ENCODE measurements at places on chromosomes 12 and 14. TPM values are rescaled to one million over a fixed set of nuclear protein-coding genes. Genes with fewer than 3 reads are reported as not detected.

Gene CEBPE
- 0.13 TPM for polyA plus RNA-seq

Gene MYF6
- polyA plus RNA-seq, result 0.15 TPM

Gene CLEC1B
- 1.3 TPM for polyA plus RNA-seq

Gene NPAS3
- 10.9 TPM for polyA plus RNA-seq

Gene SDR9C7
- 0.23 TPM for polyA plus RNA-seq

Gene RIN3
- polyA plus RNA-seq, result 7.7 TPM

Gene AQP2
- polyA plus RNA-seq, result 265 TPM

Gene FOXN4
- 1.5 TPM for polyA plus RNA-seq

Gene PLD4
- polyA plus RNA-seq, result 1.7 TPM

GRCh38 chr12:1834186-1834925 lies 14.0 kb downstream of the LRTM2 start:
- DNase-seq, result no peak

DNA sequence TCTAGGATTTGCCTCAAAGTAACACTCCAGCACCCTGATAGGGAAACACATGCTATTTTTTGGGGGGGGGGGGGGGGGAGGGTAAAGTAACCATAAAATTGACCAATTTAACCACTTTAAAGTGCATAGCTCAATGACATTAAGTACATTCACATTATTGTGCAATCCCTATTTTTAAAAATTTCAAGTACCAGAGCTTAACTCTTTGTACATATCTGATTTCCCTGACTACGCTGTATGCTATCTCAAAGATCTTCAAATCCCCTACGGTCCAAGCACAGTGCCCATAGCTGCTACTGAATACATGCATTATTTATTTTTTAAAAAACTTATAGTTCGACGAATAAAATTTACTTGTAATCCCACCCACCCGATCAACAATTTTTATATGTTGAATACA lies 63.0 kb downstream of the BCL2L14 start:
- DNase-seq, result no peak

- no peak for DNase-seq
Observed at GRCh38 chr14:61455351-61455750, 134.0 kb downstream of the PRKCH start.

DNA sequence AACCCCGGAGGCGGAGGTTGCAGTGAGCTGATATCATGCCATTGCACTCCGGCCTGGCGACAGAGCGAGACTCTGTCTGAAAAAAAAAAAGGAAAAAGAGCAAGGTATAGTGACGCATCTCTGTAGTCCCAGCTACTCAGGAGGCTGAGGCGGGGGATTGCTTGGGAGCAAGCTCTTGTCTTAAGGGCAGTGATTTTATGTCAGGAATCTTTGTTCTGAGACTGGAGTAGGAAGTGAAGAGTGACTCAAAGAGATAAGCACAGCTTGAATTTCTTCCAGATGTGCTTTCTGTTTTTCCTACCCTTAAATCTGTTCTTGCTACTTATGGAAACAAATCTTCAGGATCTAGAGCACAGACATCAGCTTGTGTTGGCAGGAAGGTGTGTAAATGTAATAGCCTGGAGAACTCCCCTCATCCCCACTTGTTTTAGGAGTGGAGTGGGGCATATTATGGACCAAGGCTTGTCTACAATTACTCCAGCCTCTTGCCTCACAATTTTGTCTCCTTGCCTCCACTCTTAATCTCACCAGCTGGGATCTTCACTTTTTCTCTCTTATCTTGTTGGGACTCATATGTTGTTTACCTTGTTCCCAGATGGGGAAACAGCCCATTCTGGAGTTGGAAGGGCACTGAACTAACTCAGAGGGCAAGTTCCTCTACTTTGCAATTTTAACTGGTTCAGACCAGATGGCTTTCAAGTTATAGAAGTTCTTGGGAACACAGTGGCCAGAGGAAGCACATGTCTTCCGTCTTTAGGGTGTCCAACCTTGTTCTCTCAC lies 7.5 kb downstream of the TMED2 start:
- no peak for DNase-seq

DNA sequence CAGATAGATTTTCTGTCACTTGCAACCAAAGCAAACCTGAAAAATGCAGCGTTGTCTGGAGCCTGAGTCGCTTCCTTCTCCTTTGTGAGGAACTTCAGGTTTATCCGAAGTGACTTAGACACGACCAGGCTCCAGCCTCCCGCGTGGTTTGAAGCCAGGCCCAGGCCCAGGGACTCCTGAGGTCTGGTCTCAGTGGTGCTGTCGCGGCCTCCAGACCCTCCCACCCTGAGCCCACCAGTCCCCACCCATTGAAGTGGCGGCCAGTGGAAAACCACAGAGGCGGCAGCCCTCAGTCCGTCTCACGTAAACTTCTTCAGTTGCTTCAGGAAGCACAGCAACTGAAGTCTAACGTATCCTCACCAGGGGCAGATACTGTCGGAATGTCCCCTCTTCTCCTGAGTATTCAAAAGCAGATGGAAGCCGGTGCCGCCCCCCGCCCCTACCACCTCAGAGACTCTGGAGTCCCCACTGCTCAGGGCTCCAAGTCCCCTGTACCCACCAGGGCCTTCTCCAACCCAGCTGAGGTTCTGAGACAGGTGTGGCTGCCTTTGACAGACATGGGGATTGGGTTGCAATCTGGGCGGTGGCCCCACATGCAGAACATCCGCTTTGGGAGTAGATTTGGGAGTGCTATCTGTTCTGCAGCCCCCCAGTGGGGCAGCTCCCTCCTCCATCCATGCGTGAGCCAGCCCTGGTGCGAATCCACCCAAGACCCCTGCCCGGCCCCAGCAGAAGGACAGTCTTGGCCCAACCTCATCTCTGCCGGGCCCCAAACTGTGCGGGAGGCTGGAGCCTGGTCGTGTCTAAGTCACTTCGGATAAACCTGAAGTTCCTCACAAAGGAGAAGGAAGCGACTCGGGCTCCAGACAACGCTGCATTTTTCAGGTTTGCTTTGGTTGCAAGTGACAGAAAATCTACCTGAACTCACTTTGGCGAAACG lies 26.6 kb upstream of the GALNT9 start:
- DNase-seq, result no peak

DNA sequence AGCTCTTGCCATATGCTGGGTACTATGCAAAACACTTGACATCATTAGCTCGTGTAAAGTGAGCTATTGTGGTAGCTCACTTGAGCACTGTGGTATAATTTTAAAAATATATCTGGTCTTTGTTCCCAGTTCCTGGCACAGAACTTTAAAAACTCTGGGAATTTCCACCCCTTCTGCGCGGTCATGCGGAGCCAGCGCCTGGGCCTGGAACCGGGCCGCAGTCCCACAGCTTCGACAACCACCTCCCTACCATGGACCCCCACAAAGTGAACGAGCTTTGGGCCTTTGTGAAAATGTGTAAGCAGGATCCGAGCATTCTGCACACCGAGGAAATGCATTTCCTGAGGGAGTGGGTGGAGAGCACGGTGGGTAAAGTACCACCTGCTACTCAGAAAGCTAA lies 123.1 kb downstream of the NUAK1 start:
- no peak for DNase-seq

DNA sequence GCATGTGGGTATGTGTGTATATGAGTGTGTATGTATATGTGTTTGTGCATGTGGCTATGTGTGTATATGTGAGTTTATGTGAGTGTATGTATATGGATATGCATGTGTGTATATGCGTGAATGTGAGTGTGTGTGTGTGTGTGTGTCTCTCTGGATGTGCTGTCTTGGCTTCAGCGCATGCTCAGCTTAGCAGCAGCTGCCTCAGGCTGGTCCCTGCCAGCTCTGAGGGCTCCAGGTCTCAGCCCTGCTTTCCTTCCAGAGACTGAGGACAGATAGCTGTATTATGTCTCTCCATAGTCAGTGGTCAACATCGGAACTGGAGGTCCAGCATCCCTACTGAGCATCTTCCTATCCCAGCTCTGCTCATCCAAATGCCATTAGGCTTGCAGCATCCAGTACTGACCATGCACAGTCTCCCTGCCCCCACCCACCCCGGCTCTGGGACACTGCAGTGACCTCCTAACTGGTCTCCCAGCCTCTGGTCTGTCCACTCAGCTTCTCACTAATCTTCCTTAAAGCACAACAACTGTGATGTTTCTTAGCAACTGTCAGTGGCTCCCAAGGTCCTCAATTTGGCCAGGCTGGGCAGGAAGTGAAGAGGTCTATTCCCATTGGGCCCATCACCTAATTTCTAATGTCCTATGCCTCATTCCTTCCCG lies 22.8 kb downstream of the FAIM2 start:
- no peak for DNase-seq

DNA sequence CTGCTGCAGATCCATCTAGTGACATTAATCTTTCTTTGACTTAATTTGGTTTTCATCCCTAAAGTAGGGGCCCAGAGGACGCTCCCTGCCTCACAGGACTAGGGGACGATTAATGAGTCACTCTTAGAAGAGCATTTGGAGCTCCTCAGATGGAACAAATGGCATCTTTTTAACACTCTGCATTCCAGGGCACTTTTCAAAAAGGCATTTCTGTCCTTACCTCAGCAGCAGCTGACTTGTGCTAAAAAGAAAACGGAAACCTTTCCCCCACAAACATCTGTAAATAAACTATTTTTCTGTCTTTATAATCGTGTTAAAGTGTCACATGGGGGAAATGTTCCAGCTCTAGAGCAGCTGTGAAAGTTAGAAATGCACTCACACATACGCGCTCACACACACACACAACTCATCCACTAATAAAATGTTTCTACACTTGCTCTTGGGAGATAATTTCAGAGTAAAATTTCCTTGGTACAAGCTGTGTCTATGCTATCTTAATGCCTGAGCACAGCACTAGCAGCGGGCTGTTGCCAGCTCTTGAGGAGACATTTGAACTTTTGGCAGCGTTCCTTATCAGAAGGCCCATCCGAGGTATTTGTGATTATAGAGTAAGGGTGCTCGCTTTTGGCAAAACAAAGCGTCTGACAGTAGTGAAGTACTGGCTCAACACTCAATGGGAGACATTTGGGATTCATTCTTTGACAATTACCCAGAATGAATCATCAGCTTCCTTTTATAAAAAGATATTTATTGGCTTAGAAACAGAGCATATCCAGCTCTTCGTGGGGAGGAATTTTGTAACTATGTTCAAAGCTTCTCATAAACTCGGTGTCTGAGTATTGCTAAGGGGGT lies 141.3 kb downstream of the PLXNC1 start:
- no peak for DNase-seq

DNA sequence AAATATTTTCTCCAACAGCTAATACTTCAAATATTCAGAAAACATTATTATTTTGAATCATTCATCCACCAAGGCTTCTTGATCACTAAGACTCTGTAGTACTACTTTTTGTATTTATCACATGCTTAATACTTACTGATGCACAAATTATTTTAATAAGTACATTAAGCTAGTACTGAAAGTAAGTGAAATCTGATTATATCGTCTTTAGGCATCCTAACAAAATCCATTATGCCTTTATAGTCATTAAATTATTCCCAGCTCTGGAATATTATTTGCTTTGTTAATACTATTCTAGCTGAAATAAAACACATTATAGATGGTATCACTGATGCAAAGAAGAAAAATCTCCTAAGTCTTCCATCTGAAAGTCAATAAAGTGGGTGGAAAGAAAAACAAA lies 75.1 kb upstream of the TTC7B start:
- DNase-seq, result no peak

DNA sequence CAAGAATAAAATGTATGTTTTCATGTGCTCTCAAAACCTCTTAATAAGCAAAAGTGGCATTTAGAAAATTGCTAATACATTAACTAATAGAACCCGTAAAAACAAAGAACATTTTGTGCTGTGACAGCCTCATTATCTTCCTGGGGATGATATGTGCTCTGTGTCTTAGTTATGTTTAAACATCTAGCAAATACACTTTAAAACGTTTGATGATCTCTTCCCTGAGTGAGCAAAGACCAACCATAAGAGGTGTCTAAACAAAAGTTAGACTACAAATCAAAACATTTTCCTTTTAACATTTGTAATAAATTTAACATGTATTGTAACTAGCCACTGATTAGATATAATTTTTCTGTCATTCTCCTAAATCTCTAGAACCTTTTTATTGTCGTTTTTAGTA lies 95.8 kb downstream of the SOX5 start:
- DNase-seq, result no peak

GRCh38 chr12:117085318-117085947 lies 13.8 kb downstream of the TESC start:
- DNase-seq, result no peak

GRCh38 chr12:54373649-54374561 lies 9.6 kb upstream of the GPR84 start:
- DNase-seq, result no peak

DNA sequence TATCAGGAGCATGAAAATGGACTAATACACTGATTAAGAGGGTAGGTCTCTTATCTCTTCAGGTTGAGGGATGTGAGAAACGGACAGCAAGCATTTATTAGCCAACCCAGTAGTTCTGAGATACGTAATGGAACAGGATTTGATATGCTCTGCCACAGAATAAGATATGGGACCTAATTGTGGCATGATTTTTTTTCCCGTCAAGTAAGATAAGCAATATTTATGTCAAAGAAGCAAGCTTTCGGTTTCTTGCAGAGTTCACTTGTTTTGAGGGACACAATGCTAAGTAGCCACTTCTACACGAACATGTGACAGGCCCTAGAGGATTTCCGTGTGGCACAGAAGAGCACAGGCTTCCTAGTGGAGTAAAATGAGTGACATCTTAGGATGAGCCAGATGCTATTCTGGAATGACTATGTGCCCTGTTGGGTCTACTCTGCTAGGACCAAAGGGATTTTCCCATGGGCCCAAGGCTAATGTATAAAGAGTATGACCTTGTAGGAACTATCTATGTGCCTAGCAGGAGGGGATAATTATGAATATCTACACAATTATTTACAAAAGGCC lies 57.9 kb downstream of the SLC38A1 start:
- no peak for DNase-seq

DNA sequence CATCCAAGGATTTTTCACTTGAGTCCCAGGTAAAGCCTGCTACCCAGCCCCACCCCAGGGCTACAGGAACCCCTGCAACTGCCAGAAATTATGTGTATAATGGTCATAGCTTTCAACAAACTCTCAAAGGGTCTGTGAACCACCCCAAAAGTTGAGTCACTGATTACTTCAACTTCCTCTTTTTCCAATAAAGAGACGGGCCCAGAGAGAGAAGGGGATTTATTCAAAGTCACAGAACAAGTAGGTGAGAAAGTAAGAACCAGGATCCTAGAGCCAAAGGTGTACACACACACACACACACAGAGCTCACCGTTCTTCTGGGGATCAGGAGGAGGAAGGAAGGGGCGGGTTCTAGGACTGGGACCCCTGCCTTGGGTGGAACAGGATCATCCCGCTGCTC lies 4.8 kb upstream of the ITPK1 start:
- no peak for DNase-seq

DNA sequence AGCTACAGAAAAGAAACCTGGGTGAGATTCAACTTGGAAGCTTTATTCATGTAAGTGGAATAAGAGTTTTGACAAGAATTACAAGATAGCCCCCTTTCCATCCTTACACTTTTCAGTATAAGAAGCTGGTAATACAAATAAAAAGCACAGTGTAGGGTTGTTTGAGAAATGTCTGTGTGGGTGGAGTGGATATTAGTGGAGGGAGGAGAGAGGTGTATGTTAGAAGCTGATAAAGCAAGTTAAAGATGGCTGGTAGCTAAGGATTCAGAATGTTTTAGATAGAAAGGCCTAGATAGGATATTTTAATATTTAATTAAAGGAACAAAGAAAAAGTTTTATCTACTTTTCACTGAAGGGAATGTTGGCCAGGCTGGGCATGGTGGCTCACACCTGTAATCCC lies 12.5 kb downstream of the CFAP54 start:
- DNase-seq, result no peak

- DNase-seq, result no peak
Observed at GRCh38 chr14:71373773-71374172, 466.5 kb downstream of the PCNX1 start.
